Thymus (tissue), 14 donors: ENCODE measurements at places on chromosomes 7 and 10. TPM values are rescaled to one million over a fixed set of nuclear protein-coding genes. Genes with fewer than 3 reads are reported as not detected.

The LRRC18 gene
- polyA plus RNA-seq = 0.07 TPM

The ST8SIA6 gene
- 0.18 TPM for polyA plus RNA-seq

The KIF5B gene
- 47.3 TPM for polyA plus RNA-seq

The SORBS1 gene
- 25.3 TPM for polyA plus RNA-seq

The C10orf53 gene
- polyA plus RNA-seq = 0.05 TPM

The UPK3BL1 gene
- polyA plus RNA-seq = 256 TPM

The SH2D4B gene
- polyA plus RNA-seq = 0.18 TPM
